ENCODE measurements at places on chromosomes 13 and 19. TPM values are rescaled to one million over a fixed set of nuclear protein-coding genes. Genes with fewer than 3 reads are reported as not detected.

DNA sequence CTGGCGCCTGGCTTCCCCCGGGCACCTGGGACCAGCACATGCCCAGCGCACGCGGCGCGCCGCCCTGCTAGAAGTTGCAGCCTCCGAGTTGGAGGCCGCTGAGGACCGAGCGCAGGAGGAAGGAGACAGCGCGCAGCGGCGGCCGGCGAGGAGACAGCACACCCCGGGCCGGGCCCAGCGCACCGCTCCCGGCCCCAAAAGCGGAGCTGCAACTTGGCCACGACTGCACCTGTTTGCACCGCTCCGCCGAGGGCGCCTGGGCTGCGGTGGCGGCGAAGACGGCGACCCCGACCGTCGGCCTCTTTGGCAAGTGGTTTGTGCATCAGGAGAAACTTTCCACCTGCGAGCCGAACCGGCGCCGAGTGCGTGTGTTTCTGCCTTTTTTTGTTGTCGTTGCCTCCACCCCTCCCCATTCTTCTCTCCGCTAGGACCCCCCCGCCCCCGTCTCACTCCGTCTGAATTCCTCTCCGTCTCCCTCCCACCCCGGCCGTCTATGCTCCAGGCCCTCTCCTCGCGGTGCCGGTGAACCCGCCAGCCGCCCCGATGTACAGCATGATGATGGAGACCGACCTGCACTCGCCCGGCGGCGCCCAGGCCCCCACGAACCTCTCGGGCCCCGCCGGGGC is at the start of gene SOX1:
SOX1 (plus strand) TSS at position 34 of the 626 bp plus-strand sequence; CDS start at position 544, 510 bp downstream.
- no peak for DNase-seq

DNA sequence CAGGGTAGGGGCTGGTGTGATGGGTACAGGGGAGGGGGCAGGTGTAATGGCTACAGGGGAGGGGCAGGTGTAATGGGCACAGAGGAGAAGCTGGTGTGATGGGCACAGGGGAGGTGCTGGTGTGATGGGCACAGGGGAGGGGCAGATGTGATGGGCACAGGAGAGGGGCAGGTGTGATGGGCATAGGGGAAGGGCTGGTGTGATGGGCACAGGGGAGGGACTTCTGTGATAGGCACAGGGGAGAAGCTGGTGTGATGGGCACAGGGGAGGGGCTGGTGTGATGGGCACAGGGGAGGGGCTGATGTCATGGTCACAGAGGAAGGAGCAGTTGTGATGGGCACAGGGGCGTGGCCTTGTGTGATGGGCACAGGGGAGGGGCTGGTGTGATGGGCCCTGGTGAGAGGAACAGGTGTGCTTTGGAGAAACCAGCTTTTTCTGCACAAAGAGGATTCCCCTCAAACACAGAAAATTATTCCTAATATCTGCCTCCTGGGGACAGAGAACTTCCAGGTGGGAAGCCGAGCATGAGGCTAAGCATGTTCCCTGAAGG is 38.6 kb upstream of the POP4 start:
- DNase-seq, result no peak

- DNase-seq, result peak; percentile 71
Measured at GRCh38 chr13:51525567-51526167, 58.6 kb upstream of the WDFY2 start.

DNA sequence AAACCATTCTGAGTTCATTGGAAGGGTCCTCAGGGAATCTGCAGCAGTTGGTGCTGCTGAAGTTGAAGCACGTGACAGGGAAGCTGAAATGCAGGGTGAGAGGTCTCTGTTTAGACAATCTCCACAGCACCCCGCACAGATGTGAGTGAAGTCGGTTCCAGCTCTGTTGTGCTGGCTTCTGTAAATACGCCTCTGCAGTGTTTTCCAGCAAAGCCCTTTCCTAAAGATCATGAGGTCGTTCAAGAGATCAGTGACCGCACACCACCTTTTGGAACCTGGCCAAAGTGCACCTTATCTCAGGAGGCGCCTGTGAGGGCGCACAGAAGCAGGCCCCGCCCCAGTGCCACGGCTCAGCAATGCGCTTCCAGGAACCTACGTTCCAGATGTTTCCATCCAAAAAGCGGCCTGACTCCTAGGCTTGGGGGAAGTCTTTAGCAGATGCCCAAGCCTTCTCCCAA is 10.8 kb downstream of the CUL4A start:
- no peak for DNase-seq

- DNase-seq, result no peak
Measured at GRCh38 chr19:7294558-7295212, 471 bp upstream of the INSR start.

The KLC3 gene
- 0.11 TPM for total RNA-seq

The KCNC3 gene
- not detected for total RNA-seq
